A375 (cell line): ENCODE measurements at places on chromosomes 5 and 9. TPM values are rescaled to one million over a fixed set of nuclear protein-coding genes. Genes with fewer than 3 reads are reported as not detected.

CCDC127 gene
- 2.4 and 2.7 TPM in 2 replicates for total RNA-seq

PCDHB12 gene
- 2.3 and 2.7 TPM in 2 replicates for total RNA-seq

DOK3 gene
- 2.3 and 3.1 TPM in 2 replicates for total RNA-seq

KLHL9 gene
- 18.4 and 20.8 TPM in 2 replicates for total RNA-seq

TUSC1 gene
- 20.5 and 24.5 TPM in 2 replicates for total RNA-seq

EGFL7 gene
- total RNA-seq, result 21.5 and 22.0 TPM in 2 replicates

CCNO gene
- 8.7 and 9.3 TPM in 2 replicates for total RNA-seq

PDE6A gene
- total RNA-seq, result 0.11 and 0.49 TPM in 2 replicates

ANKRD34B gene
- total RNA-seq, result not detected in 2 replicates

PCDHGB2 gene
- total RNA-seq, result 1.9 and 2.3 TPM in 2 replicates

CCDC192 gene
- total RNA-seq, result 0.27 TPM in 1 of 2 replicates, not detected in the other

SNCB gene
- not detected in 2 replicates for total RNA-seq

TIMD4 gene
- not detected in 2 replicates for total RNA-seq

MAMDC2 gene
- 0.04 and 0.05 TPM in 2 replicates for total RNA-seq

MARCOL gene
- total RNA-seq, result not detected in 2 replicates

RFX3 gene
- total RNA-seq, result 5.1 and 9.2 TPM in 2 replicates

ADGRD2 gene
- total RNA-seq, result not detected in 2 replicates

GFPT2 gene
- total RNA-seq, result 32.9 and 37.4 TPM in 2 replicates

DCAF10 gene
- total RNA-seq, result 8.9 and 9.6 TPM in 2 replicates

PCDHA13 gene
- total RNA-seq, result 1.3 and 1.4 TPM in 2 replicates
